Activated T-cell treated with anti-CD3 and anti-CD28 coated beads, Interleukin-2, amount 50 U/mL, for 4 hours (primary cell): ENCODE measurements at places on chromosomes 13 and 19. TPM values are rescaled to one million over a fixed set of nuclear protein-coding genes. Genes with fewer than 3 reads are reported as not detected.

ZNF229 gene
- total RNA-seq = 0.95 TPM

ZSCAN4 gene
- not detected for total RNA-seq

DGKH gene
- 5.6 TPM for total RNA-seq

EPN1 gene
- total RNA-seq = 55.0 TPM

TEKTIP1 gene
- total RNA-seq = 1.0 TPM

LILRA2 gene
- not detected for total RNA-seq

FSD1 gene
- total RNA-seq = 10.4 TPM

EEF1AKMT1 gene
- 10.9 TPM for total RNA-seq

CGB8 gene
- not detected for total RNA-seq

GYS1 gene
- 34.5 TPM for total RNA-seq

MISP gene
- total RNA-seq = not detected

PGLYRP2 gene
- total RNA-seq = not detected

KLK14 gene
- total RNA-seq = 1.2 TPM

IL12RB1 gene
- total RNA-seq = 16.1 TPM

CEBPA gene
- 1.5 TPM for total RNA-seq

JSRP1 gene
- total RNA-seq = 0.89 TPM

PPM1N gene
- 1.3 TPM for total RNA-seq

SIAH3 gene
- 0.05 TPM for total RNA-seq

SWSAP1 gene
- 2.1 TPM for total RNA-seq

FARP1 gene
- total RNA-seq = 0.63 TPM

CALM3 gene
- 237 TPM for total RNA-seq

AMER2 gene
- total RNA-seq = not detected

CNN2 gene
- 52.3 TPM for total RNA-seq

PRR12 gene
- 28.7 TPM for total RNA-seq

VSTM2B gene
- total RNA-seq = not detected

ALKBH7 gene
- 28.8 TPM for total RNA-seq

HPN gene
- not detected for total RNA-seq

CYP4F2 gene
- total RNA-seq = not detected

KMT5C gene
- 8.6 TPM for total RNA-seq

SLC7A9 gene
- total RNA-seq = not detected

CGB5 gene
- total RNA-seq = not detected

REEP6 gene
- total RNA-seq = 1.9 TPM

CRLF1 gene
- total RNA-seq = not detected

SLC46A3 gene
- 3.5 TPM for total RNA-seq

LGI4 gene
- 0.14 TPM for total RNA-seq

LYPD3 gene
- total RNA-seq = 1.5 TPM

RXFP2 gene
- total RNA-seq = not detected

TEX26 gene
- not detected for total RNA-seq

ZFP14 gene
- total RNA-seq = 0.82 TPM

HTR2A gene
- not detected for total RNA-seq
